HT1080 (cell line): ENCODE measurements at places on chromosomes 7 and 10.
A peak's percentile ranks its signal among the peaks of the same experiment; 100 is the strongest.

DNA sequence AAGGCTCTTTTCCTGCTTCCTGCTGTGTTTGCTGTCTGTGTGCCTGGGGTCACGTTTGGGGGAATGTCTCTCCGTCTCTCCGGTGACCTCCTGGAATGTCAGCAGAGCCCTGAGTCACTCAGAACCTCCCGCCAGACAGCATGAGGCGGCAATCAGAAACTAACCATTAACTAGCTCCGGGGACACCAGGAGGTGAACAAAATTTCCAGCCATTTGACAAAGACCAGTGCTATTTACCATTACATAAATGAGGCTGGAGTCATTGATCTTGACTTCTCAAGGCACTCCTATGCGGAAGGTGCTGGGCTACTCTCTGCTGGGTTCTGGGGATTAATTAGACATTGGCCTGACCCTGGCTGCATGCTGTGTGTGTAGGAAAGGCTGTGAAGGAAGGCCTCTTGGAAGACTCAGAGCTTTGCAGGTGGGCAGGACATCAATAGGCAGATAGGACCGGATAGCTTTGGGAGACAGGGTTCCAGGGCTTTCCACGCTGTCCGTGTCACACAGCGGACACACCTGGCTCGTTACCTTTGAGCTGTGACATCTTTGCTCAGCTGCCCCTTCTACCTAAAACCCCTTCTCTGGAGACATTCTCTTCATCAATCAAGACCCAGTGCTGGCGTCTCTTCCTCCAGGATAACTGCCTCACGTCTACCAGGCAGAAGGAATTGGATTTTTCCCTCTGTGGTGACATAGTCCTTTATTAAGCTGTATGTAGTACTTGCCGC, 77.0 kb downstream of the PFKFB3 start:
- DNase-seq: peak; percentile 79

DNA sequence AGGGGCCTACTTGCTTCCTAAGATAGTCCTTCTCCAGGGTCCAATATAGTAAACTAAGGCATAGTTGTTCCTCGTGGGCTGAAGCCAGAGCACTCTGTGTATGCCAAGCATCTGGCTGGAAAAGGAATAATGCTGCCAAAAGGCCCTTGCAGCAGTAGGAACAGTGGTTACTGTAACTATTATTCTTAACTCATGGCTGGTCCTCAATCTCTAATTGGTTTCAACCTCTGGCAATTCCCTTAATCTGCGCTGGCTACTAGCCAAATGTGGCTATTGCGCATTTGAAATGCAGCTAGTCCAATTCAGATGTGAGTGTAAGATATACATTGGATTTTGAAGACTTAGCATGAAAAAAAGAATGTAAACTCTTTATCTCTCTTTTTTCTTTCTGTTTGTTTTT, 27.8 kb upstream of the LBX1 start:
- no peak for DNase-seq

DNA sequence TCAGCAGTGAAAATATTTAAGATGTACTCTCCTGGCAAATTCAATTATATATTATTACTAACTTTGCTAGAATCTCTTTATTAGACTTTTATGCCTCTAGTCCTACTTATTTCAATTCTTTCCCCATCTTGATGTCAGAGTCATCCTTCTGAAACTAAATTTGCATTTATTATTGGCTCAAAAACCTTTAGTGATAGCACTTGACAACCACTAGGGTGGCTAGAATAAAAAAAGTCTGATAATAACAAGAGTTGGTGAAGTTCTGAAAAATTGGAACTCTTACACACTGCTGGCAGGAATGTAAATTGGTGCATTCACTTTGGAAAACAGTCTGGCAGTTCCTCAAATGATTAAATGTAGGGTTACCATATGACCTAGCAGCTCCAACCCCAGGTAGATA, 73.8 kb downstream of the LSMEM1 start:
- no peak for DNase-seq

- DNase-seq: no peak
These were observed 16.1 kb upstream of the ZC3HAV1 start for GRCh38 chr7:139125657-139126056.

DNA sequence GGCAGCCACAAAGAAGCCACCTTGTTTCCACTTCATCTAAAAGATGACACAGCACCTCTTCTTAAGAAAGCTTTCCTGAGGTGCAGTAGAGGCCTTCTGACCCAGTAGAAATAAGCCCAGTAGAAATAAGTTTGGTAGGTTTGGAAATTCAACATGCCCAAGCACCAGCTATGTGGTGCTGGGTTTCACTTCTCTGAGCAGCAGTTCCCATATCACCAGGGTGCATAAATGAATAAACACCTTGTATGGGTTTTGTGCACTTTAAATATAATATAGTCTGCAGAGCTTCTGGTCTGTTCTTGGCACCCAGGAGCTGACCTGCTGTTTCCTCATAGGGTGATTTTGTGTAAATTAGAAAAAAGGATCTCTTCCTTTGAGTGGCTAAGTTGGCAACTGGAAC, 492.4 kb upstream of the SORCS1 start:
- DNase-seq: no peak

DNA sequence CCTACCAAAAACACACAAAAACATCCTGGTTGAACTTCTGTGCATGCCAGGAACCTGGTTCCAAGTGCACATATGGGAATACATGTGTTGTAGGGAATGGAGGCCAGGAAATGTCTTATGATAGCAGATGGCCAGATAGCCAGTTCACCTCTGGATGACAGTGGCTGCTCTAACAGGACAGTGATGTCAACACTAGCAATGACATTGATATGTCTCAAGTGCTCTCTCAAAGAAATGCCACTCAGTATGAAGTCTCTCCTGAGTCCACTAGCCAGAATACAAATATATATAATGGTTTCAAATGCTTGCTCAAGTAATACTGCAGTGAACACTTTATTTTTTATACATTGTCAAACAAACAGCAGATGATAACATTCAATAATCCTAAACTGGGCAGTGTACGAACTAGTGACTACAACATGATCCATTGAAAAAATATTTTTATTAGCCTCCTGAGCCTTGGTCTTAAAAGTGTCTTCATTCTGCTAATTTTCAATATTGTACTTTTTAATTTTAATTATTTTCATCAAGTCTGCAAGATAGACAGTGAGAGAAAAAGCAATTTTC, 26.0 kb upstream of the PCDH15 start:
- DNase-seq: no peak

DNA sequence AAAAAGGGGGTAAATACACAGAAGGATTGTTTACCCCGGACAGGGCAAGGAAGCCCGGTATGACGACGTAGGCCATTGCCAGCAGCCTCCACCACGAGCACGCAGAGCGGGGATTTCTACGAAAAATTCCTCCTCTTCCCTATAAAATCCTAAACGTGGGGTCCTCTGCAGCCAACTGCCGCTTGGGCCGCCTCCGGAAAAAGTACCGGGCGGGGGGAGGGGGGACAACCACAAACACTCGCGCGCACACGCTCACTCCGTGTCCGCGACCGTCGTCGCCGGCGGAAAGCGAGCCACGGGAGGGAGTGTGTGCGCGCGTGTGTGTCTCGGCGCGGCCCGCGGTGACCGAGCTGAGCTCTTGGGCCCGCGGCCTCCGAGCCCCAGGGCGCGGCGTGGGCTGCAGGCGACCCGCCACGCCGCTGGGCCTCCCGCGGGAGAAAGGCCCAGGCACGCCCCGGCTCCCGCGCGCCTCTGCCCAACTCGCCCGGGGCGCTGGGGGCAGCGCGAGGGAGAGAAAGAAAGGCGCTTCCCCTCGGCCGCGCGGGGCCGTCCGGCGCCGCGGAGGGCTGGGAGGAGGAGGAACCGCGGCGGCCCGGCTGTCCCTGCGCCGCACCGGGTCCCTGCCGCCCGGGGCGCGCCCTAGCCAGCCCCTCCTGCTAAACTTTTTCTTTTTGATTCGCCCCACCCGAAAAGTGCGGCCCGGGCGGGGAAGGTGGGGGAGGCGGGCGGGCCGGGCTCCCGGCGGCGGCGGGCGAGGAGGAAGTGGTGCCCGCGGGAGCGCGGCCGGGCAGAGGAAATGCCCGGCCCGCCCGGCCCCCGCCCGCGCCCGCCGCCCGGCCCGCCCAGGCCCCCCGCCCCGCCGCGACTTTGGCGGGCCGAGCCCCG, 1.5 kb downstream of the CTBP2 start:
- peak; percentile 47 for DNase-seq

- DNase-seq: no peak
These were observed 10.5 kb upstream of the SLC26A3 start for GRCh38 chr7:107813524-107813923.

- DNase-seq: no peak
These were observed 218.6 kb downstream of the THSD7A start for GRCh38 chr7:11613292-11613930.

- no peak for DNase-seq
These were observed 62.5 kb downstream of the C10orf143 start for GRCh38 chr10:130048081-130048480.
